HCT116 (cell line): ENCODE measurements at places on chromosomes 1 and 21. TPM values are rescaled to one million over a fixed set of nuclear protein-coding genes. Genes with fewer than 3 reads are reported as not detected.

Gene OR10J1
- not detected for total RNA-seq

DNA sequence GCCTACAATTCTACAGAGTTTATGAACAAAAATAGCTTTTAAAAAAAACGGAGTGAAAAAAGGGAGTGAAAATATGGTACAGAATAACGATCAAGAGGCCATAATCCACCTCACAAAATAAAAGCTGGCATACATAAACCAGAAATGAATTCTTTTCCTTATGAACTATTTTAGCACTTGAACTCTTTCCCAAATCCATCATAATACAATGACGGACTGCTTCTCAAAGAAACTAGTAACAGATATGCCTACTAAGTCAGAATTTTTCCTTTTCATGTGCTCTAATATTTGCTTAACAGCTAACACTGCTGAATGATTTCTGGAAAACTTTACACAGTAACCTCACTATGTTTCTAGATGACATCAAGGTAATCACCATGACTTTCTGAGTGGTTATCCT, 144.0 kb downstream of the EIF4G3 start:
- no peak for DNase-seq

Gene PAQR7
- 13.1 TPM for total RNA-seq

DNA sequence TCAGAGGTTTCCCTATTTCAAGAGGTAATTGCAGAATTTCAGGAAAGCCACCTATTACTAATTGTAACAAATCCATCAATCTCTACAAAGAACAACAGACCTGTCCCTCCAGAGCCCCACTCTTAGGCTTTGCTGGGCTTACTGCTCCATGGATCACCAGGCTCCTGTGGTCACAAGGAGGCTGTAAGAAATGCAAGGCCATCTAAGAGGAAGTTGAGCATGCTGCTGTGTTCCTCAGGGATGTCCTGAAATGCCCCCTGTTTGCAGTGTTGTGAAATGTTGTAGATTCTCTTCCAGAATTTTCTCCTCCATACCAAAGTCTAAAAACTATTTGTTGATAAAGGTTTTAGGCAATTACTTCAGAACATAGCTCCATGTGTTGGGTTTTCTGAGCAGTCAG, 24.4 kb upstream of the DUSP23 start:
- no peak for DNase-seq

GRCh38 chr1:18332576-18332975, 148.2 kb upstream of the KLHDC7A start:
- no peak for DNase-seq

Gene PLCH2
- total RNA-seq: 2.0 TPM

GRCh38 chr21:37244501-37245095, 22.5 kb downstream of the VPS26C start:
- DNase-seq: no peak

DNA sequence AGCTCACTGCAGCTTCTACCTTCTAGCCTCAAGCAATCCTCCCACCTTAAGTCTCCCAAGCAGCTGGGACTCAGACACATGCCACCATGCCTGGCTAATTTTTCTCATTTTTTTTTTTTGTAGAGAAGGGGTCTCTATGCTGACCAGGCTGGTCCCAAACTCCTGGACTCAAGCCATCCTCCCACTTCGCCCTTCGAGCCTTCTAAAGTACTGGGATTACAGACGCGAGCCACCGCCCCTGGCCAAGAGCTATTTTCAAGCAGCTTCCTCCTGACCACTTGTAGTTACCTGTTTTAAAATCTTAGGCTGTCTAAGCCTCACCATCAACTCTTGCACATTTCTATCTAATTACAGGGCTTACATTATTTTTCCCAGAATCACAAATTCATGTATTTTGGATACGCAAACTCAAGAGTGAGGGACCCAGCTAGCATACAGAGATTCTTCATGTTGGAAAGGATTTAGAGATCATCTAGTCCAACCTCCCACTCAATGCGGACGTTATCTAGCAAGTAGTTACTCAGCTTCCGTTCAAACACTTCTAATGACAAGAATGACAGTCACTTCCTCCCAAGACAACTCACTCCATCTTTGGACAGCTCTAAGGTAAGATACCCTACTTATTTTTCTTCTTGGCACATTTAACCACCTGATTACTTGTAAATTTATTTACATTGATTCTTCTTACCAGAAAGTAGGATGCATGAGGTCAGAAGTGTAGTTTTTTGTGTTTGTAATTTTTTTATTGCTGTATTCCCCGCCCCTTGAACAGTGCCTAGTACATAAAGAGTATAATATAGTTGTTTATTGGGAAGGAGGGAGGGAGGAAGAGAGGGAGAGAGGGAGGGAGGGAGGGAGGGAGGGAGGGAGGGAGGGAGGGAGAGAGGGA, 65.4 kb downstream of the LUZP1 start:
- peak; percentile 31 for DNase-seq
